ENCODE measurements at places on chromosomes 7 and 10. TPM values are rescaled to one million over a fixed set of nuclear protein-coding genes. Genes with fewer than 3 reads are reported as not detected.
A peak's percentile ranks its signal among the peaks of the same experiment; 100 is the strongest.

GRCh38 chr7:2834748-2835441 lies 9.2 kb downstream of the GNA12 start:
- DNase-seq, result no peak

Gene NPFFR1
- total RNA-seq, result not detected

DNA sequence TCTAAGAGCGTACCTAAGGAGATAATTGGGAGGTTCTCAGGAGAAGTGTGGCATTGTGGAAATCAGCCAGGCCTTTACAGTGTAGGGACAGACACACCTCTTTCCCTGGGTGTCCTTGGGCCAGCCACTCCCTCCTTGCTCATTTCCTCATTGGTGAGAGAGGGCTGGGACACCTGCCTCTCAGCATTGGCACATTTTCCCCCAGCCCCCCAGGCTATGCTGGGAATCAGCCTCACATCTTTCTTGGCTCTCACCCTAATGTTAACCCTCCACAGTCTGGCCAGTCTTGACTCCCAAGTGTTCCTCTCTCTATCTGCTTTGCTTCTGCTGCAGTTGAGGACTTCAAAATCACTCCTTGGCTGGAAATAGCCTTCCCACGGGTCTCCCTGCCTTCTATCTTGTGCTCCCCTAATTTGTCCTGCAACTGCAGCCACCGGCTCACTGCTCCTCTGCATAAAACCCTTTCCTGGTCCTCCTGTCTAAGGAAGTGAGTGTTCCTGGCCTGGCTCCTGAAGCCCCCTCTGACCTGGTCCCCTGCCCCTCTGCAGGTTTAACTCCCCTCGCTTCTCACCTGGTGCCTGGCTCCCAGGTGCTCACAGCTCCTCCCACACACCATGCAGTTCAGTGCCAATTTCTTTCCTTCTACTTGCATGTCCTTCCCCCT lies 15.8 kb downstream of the TBXAS1 start:
- DNase-seq, result no peak

DNA sequence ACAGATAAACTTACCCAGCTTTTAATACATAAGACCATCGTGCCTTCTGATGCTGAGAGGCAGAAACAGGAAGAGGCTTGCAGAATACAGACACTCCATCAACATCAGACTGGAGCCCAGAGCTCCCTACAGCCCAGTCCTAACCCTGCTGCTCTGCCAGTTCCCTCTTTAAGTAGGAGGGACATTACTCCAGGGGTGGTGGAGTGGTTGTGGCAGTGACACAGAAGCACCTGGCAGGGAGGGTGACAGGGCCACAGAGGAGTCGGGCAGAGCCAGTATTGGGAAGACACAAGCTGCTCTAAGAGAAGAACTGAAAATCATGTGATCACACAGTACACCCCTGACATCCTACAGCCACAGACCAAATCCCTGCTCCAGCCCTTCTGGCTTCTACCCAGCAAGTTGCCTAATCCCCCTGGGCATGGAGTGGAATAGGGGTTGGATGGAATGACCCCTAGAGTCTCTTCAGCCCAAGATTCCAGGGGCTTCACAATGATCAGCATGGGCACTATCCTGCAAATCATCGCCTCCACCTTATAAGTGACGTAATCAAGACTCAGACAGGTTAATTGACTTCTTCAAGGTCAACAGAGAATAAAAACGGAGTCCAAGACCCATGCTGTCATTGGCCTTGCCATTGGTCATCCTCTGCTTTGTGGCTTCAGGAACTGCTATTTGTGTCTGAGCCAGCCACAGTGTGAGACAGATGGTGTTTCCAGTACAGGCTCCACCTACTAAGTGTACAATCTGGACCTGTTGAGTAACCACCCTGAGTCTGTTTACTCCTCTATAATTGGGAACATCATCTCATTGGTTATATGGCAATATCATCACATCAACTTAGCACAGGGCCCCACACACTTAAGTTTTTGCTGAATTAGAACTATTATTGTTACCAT lies 61.1 kb upstream of the ZMIZ1 start:
- DNase-seq, result no peak

Gene ADAM12
- 0.11 TPM for total RNA-seq

Gene STN1
- 23.6 TPM for total RNA-seq

GRCh38 chr10:18005781-18006456 lies 54.2 kb downstream of the SLC39A12 start:
- DNase-seq, result no peak

Gene ATOH7
- total RNA-seq, result not detected

DNA sequence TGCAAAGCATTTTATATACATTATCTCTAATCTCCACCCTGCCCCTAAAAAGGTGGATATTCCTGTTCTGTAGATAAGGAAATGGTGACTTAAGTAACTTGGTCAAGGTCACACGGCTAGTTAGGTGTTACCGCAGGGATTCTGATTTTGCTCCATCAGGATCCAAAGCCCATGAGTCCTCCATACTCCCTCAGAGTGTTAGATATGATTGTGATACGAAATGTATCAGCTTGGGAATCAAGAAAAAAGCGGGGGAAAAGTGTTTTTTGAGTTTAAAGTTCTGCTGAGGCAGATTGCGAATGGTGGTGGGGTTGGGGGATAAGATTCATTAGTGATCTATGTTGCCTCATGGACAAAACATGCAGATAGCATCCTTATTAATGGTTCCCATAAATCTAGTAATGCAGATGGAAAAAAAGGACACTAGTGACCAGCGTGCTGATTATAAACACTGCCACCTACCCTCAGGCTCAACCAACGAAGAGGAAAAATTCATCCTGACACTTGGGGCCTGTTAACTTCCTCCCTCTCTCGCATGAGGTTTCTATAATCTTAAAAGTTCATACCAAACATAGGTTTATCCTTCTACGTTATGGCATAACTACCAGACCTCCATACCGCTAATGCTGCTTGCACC lies 2.3 kb downstream of the ICA1 start:
- DNase-seq, result no peak

DNA sequence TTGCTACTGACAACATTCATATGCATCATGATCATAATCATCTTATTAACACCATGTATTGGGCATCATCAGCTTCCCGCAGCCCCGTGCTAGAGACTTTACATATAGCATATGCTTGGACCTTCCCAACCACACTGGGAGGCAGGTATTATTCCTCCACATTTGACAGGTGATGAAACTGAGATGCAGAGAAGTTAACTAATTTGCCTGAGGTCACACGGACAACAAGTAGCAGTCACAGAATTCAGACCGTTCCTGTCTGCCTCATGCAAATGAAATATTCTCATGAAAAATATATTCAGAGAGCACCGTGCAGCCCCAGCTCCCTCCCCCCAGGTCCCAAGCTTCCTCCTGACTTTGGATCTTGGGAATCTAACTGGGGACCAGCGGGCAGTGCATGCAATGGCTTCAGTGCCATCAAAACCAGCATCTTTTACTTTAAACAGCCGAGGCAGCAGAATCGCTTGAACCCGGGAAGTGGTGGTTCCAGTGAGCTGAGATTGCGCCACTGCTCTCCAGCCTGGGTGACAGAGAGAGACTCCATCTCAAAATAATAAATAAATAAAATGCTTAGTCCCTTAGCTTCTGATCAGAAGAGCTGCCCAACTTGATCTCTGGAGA lies 112.2 kb upstream of the GPR26 start:
- no peak for DNase-seq

Gene WEE2
- not detected for total RNA-seq

DNA sequence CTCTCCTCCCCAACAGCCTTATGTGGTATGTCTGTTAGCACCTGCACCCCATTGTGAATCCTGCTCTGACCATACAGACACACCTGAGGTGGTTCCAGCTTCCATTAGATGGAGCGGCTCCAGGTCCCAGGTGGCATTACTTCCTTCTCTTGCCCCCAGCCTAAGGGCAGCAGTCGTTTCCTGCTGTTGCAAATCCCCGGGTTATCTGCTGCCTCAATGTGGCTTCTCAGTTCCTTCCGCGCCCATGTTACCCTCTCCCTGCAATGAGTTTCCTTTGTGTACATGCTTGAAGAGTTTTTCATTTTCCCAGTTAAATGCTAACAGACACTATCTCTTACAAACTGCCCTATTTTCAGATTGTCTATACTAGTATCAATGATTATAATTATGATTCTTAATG lies 62.8 kb upstream of the PRKCQ start:
- DNase-seq, result no peak

Gene RGS10
- 130 TPM for total RNA-seq

DNA sequence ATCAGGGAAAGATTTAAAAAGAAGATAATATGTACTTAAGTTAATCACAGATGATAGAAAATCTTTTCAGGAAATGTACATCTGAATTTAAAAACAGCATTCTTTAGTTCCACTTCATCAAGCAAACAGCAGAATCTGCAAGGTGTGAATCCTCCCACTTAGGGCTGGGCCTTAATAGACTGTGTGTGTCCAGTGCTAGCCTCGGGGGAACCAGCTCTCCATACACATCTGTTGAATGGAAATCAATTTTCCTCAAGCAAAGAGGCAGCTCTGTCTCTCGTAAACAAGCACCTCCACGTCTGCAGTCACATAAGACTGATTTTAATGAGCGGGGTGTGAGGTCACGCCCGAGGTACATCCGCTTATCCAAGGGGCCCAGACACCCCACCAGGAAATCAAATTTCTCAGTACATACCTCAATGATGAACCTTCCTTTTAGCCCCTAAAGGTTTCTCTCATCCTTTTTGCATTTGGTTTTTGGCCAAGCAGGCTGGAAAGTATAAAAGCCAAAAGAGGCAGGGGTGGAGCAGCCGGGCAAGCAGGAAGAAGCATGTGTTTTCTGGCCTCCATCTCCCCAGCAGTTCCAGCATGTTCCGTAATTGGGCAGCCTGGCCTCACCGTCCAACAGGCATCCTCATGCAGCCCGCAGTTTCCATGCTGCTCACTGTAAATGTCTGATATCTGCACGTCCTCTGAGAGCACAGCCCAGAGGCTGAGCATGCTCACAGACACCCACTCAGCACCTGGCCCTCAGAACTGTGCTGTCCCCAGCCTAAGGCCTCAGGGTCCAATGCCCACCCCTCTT lies 131.3 kb downstream of the GLI3 start:
- DNase-seq, result no peak

DNA sequence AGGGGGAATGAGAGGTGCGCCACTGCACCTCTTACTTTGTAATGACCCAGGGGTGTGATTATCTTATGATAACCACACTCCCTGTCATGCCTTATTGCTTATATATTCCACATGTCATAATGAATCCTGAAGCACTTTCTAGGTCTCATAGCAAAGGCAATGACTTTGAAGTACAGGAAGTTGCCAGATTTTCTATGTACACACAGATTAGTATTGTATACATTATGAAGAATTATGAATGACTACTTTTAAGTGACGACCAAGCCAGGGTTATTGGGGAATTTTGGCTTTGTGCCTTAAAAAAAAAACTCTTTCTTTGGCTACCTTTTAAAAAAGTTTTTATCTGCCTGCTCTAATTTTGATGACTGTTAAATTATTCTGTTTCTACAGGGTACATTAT lies 269.6 kb downstream of the MDFIC start:
- no peak for DNase-seq

DNA sequence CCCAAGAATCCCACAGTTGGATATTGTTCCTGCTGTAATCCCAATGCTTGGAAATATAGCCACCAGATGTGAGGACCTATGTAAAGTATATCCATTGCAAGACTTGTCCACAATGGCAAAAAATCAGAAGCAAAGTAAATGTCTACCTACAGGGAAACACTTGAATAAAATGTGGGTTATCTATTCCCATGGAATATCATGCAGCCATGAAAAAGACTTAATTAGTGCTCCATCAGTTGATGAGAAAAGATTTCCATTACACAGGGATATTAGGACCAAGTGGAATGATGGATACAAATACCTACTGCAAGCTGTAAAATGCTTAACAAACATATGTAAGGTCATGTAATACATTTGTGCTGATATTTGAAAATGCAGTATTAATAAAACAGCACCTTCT lies 131.2 kb downstream of the BTAF1 start:
- DNase-seq, result no peak

Gene INPP5A
- total RNA-seq, result 4.8 TPM

GRCh38 chr10:35612385-35613106 lies 7.4 kb downstream of the GJD4 start:
- no peak for DNase-seq

DNA sequence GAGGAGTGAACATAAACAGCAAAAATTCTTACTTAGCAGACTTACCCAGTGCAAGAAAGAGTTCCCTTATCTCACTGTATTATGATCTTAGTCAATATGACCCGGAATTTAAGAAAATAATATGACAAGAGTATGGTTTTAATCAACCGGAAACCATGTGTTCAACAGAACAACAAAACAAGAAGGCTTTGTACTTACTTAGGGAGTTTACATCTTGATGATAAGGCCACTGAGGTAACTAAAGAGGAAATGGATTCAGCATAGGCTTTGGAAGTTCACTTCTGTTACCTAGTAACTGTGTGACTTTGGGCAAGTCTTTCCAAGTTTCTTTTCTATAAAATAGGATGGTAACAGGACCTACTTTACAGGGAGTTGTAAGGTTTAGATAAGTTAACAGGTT lies 7.4 kb upstream of the FAS start:
- no peak for DNase-seq

- DNase-seq, result no peak
Observed at GRCh38 chr7:375901-376305, 85.9 kb downstream of the FOXL3 start.

- DNase-seq, result no peak
Observed at GRCh38 chr10:123462246-123462645, 203.9 kb upstream of the GPR26 start.

DNA sequence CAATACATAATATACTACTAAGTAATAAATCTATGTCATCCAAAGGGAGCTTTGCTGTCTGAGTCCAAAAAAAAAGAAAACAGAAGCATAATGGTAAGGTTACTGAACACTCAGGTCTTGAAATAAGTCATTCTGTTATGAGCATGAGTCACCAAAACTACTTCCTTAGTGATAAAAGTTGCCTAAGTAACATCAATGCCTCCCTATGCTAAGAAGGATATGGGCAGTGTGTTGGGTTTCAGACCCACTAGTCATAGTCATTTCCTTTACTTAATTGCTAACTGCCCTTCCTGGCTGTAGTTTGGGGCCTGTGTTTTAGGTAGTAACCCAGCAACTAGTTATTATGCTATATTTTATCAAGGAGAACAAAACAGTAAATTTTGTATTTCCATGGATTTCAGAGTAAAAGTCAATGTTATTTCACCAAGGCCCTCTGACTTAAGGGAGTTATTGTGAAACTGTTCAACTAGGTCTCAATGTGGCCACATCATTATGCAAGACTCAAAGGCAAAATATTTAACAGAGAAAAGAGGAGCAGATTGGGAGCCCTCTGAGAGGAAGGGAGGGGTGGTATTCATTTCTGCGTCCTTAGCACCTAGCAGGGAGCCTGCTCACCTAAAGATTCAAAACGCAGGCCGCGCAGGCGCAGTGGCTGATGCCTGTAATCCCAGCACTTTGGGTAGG lies 11.7 kb upstream of the VIM start:
- DNase-seq, result no peak

Gene TSPAN33
- total RNA-seq, result 23.6 TPM

Gene ADAMTS14
- not detected for total RNA-seq

- peak; percentile 11 for DNase-seq
Observed at GRCh38 chr10:122379041-122379440, 4.5 kb downstream of the PLEKHA1 start.

DNA sequence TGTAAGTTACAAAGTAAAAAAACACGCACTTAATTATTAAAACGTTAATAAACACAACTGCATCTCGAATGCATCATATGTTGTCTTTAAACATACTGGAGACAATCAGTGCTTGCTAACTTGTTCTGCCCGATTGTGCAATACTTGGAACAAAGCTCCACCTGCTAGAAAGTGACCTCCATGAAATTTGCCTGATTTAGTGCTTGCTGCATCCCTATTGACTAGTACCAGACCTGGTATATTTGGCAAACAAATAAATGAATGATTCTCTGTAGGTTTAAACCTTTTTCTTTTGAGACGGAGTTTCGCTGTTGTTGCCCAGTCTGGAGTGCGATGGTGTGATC lies 6.2 kb downstream of the BZW2 start:
- DNase-seq, result no peak
